LHCN-M2 (cell line): ENCODE measurements at places on chromosomes 12 and 14.

DNA sequence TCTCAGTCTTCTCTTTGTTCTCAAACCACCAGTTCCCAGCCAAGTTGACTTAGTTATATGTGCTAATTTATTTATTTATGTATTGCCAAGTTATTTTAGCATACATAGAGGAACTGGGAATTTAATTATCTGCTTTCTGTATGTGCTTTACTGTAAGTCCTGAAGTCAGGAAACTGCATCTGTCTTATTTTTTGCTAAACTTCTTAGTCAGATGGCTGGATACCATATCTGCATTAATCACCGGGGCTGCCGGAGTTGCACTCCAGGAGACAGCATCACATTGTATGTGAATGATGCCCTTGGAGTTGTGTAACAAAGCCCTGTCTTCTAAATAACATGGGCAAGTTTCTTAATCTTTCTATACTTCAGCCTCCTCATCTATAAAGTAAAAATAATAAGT lies 96.2 kb downstream of the MON2 start:
- peak; percentile 30 for DNase-seq

DNA sequence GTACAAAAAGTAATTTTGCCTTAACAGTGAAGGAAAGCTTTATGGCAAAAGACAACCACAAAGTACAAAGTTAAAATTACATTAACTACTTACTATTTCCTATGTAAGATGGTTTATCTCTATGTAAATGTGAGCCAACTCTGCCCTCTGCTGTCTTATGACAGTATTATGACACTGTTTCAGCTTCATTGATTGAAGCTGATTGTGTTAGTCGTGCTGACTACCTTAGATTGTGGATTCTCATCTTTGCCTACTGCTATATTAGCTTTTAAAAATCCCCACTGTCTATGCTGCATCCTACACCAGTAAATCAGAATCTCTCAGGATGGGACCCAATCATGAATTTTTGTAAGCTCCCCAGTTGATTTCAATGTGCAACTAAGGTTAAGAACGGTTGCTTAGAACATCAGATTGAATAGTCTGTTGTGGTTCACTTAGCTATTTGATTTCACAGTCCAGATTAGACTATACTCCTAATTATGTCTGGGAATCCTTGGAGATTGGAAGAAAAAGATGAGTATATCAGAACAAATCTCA lies 12.2 kb upstream of the SPTB start:
- DNase-seq, result peak; percentile 53

- DNase-seq, result peak; percentile 39
These were observed 29.0 kb upstream of the MAX start for GRCh38 chr14:65131301-65131701.

DNA sequence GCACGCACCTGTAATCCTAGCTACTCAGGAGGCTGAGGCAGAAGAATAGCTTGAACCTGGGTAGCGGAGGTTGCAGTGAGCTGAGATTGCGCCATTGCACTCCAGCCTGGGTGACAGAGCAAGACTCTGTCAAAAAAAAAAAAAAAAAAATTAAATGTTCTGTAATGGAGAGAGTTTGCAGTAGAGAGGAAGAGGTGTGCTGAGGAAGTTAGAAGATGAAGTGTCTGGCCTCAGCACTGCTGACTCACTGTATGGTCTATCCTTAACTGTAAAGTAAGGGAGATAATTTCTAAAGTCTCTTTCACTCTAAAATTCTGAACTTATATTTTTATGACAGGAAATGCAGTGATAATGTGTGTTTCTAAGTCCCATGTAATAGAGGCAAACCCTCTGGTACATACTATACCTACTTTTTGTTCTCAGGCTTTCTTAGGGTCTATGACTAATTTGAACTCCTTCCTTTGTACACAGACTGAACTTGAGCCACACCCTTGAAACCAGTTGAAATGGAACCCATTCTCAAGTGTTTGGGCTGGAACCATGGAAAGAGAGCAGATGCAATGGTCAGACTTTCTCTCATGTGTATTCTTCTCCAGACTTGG lies 278.1 kb upstream of the FAR2 start:
- no peak for DNase-seq

DNA sequence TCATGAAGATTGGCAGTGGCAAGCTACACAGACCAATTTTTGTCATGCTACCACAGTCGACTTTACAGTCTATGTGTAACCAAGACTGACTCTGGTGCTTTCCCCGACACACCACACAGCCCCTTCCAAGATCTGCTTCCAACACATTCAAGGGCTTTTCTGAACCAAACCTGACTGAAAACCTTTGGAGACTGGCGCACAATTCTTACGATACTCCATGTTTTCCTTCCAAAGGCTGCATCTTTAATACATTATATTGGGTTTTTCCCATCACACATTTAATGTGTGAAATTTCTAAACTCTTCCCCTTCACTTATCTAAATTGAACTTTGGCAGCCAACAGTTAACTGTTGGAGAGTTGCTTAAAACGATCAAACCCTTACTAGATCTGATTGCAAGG lies 127.7 kb upstream of the SOX5 start:
- no peak for DNase-seq

DNA sequence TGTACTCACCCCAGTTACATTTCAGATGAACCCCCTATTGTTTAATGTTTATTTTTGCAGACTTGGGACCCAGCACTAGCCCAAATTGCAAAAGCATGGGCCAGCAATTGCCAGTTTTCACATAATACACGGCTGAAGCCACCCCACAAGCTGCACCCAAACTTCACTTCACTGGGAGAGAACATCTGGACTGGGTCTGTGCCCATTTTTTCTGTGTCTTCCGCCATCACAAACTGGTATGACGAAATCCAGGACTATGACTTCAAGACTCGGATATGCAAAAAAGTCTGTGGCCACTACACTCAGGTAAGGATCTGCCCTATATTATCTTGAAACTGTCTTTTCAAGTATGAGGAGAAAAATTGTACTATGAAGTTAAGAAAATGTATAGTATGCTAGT lies 1.2 kb downstream of the GLIPR1 start:
- peak; percentile 52 for DNase-seq

DNA sequence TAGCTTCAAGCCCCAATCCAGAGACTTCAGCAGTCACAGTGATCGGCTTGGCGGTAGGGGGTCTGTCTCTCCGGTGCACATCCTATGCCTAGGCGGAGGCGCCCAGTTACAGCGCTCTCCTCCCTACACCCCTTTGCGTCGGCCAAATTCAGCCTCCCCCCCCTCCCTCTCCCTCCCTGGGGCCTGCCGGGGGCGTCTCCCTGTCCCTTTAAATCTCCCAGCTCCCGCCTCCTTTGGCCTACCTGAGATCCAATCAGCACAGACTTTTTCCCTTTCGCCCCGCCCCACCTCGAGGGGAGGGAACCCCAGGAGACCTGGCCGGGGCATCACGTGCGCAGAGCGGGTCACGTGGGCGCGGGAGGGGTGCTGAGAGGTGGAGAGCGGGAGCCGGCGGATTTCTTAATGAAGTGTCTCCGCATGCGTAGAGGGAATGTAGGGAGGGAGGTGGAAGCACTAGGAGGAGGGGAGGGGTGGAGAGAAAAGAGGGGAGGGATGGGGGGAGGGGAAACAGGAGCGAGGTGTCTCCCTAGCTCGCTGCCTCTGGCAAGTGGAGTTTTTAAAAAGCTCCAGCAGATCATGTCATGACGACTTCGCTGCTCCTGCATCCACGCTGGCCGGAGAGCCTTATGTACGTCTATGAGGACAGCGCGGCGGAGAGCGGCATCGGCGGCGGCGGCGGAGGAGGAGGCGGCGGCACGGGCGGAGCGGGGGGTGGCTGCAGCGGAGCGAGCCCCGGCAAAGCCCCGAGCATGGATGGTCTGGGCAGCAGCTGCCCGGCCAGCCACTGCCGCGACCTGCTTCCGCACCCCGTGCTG lies at the start of gene HOXC13:
Gene HOXC13 (plus strand): TSS at position 506 of the 815 bp plus-strand sequence. CDS start 76 bp downstream, at position 582.
- peak; percentile 99 for DNase-seq

- DNase-seq, result no peak
These were observed 214.3 kb downstream of the EFCAB11 start for GRCh38 chr14:89740241-89740640.

DNA sequence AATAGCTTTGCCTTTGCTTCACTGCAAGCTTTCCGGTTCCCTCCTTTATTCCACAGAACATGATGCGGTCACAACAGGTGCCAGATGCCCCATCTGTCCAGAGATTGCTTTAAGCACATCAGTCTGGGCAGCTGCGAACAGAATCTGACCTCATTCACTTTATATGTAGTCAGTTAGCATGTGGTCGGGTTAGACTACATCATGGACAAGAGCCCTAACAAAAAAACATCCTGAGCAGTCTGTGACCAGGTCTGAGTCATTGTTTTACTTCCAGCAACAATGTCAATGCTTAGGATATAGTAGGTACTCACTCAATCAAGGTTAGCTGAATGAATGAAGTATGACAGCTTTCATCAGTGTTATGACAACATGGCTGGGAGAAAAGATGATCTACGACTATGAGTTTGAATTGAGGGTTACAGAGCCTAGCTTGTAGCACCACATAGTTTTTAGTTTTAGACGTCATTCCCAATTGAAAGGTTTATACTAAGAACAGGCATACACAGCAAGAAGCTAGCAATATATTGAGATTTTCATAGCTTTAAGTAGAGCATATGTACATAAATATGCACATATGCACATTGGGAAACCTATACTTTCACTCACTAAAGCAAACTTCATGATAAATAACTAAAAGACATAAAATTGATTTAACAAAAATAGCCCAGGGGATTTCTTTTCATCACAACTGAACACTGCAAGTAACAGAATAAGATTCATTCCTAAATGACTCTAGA lies 64.2 kb upstream of the TMCC3 start:
- peak; percentile 99 for DNase-seq
